ENCODE measurements at places on chromosomes 13 and 19.

- no peak for DNase-seq
Observed at GRCh38 chr13:89465366-89465765, 1794.2 kb downstream of the SLITRK5 start.

DNA sequence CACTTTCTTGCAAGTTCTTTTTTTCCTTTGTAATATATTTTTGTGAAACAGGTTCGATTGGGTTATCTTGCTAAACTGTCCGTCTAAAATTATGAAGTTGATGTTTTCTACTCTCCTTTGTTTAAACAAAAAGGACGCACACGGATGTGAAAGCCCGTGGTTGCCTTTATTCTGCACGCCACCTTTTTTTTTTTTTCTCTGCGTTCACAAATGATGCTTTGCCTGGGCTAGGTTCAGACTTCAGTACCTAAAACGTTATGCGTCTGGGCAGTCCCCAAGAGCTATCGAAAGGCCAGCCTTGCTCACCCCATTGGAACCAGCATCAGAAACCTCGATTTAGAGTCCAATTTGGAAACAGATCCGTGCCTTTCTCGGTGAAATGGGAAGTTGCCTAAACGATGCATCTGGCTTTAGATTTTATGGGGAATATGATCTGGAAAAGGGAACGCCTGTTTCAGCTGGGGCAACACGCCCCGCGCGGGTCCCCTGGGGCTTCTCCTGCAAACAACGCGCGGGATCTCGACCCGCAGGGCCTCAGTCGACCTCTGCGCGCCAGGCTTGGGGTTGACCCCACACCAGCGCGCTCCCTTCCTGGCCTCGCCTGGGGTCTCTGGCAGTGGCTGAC, 113.9 kb downstream of the KCNRG start:
- no peak for DNase-seq

DNA sequence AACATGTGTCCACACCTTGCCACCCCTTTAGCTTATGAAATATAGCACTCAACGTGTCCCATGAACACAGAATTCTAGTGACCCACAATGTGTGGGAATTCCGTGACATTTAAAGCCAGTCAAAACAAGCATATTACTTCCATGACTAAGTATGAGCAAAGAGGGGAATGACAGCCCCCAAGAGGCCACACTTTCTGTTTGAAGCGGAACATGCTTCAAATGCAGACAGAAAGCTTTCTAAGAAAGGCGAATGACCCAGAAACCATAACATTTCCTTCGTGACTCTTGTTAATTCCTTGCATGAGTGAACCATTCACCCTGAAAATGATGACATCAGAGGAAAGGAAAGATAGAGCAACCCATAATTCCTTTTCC, 122.0 kb upstream of the FNDC3A start:
- no peak for DNase-seq

DNA sequence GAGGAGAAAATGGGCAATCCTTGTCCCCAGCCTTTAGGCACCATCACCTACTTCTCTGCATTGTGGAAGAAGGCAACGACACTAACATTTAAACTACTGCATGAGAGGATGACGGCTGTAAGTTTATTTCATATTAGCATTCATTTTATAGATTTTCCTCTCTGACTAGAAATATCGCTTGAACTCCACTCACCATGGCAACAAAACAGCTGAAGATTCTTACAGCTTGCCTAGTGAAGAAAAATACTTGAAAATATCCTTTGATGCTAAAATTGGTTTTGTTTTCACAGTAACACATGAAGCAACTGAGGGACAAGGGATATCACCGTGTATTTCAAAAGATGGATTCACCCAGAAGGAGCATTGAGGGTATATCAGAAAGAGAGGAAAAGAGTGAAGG, 284.3 kb downstream of the LIG4 start:
- DNase-seq: no peak

GRCh38 chr19:32817569-32818476, 51.7 kb downstream of the SLC7A9 start:
- no peak for DNase-seq

DNA sequence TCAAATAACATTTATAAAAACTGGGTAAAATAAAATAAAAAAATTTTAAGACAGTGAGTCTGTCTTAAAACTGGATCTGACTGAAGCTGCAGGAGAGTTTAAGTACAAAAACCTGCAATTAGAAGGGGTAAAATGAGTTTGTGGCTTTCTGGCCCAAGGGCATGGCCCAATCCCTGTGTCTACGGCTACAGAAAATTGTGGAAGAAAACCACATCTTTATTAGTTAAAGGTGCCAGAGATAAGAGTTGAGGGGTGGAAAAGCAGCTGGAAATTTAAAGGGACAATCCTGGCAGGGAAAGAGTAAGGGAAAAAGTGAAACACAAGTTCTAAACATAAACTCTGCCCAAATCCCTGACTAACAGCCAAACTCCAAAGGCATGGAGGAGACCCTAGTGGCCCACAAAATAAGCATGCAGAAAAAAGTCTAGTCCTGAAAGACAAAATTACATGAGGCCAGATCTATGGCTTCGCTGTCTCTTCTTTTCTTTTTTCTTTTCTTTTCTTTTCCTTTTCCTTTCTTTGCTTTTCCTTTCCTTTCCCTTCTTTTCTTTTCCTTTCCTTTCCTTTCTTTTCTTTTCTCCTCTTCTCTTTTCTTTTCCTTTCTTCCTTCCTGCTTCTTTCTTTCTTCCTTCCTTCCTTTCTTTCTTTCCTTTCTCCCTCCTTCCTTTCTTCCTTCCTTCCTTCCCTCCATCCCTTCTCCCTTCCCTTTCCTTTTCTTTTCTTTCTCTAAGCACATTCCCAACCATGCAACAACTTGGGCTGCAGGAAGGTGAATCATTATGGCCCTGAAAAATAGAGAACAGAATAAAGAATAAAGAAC, 23.5 kb upstream of the DLEU7 start:
- DNase-seq: no peak

Data from AG09319 (cell line).